ENCODE measurements at places on chromosomes 7 and 10.
A peak's percentile ranks its signal among the peaks of the same experiment; 100 is the strongest.

GRCh38 chr7:20238754-20239324 is 21.7 kb upstream of the MACC1 start:
- no peak for DNase-seq

DNA sequence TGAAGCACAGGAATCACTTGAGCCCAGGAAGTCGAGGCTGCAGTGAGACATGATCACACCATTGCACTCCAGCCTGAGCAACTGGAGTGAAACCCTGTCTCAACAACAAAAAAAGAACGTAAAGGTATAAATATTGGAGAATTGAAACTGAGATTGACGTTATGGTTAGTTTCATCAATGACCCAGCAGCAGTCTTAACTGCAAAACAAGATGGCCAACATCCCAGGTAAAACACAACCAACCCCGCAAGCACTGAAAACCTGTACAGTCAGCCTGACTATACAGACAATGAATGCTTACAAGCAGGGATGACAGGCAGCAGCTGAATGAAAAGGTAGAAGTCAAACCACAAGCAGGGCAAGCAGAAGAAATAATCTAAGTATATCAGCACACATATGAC is 34.7 kb downstream of the WAPL start:
- no peak for DNase-seq

- DNase-seq, result no peak
These were observed 129.4 kb upstream of the PLPP4 start for GRCh38 chr10:120327675-120328074.

- no peak for DNase-seq
These were observed 202.3 kb upstream of the KLF6 start for GRCh38 chr10:3987143-3987974.

DNA sequence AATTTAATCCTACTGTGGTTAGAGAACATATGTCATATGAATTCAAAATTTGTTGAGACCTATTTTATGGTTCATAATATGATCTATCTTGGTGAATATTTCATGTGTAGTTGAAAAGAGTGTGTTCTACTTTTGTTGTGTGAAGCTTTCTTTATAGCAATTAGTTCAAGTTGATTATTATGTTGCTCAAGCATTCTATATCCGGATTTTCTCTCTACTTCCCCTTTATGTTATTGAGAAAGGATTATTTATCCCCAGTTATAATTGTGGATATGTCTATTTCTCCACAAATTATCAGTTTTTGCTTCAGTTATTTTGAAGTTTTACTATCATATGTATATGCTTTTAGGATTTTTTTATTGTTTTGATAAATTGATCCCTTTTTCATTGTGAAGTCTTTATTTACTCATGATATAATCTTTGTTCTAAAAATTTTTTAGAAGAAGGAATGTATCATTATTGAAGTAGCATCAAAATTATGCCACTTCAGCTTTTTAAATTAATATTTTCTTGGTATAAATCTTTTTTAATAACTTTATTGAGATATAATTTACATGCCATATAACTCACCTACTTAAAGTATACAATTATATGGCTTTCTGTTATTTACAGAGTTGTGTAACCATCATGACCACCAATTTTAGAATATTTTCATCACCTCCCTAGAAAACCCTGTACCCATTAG is 12.0 kb upstream of the MEST start:
- no peak for DNase-seq

- peak; percentile 56 for DNase-seq
These were observed 892.9 kb downstream of the LRMDA start for GRCh38 chr10:76324283-76324682.

GRCh38 chr7:22129819-22130580 is 184.3 kb upstream of the CDCA7L start:
- DNase-seq, result no peak

DNA sequence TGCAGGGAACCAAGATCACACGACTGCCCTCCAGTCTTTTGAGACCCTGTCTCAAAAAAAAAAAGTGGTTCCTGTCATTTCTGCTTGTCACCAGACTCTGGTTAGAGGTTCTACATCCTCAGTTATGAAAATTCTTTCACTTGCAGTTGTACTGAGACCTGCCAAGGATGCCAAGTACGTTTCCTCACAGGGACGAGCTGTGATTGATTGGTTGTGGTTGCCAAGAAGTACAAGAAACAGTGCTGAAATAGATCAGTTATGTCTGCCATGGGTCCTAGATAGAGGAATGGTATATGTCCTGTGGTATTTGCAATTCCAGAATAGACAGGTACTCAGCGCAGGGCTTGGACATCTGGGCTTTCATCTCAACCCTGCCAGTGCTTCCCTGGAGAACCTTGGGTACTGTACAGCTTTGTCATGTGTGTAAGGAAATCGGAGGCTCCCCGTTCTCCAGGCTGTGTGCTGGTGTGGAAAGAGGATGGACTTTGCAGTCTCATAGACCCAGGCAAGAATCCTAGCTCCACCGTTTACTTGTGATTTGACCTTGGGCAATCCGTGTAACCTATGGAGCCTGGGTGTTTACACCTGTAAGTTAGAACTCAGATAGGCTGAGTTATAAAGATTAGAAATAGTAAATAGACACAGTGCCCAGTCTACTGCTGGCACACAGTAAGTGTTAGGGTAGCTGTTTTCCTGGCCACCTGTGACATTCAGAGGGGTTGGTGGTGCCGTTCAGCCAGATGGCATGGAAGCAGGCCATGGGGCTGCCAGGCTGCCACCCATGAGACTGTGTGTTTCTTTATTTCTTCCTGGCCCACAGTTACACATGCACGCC is 53.0 kb downstream of the COL13A1 start:
- no peak for DNase-seq

GRCh38 chr10:80737209-80737608 is 199.5 kb downstream of the SH2D4B start:
- no peak for DNase-seq

- peak; percentile 93 for DNase-seq
These were observed 492 bp upstream of the VCL start for GRCh38 chr10:73997461-73997786.

DNA sequence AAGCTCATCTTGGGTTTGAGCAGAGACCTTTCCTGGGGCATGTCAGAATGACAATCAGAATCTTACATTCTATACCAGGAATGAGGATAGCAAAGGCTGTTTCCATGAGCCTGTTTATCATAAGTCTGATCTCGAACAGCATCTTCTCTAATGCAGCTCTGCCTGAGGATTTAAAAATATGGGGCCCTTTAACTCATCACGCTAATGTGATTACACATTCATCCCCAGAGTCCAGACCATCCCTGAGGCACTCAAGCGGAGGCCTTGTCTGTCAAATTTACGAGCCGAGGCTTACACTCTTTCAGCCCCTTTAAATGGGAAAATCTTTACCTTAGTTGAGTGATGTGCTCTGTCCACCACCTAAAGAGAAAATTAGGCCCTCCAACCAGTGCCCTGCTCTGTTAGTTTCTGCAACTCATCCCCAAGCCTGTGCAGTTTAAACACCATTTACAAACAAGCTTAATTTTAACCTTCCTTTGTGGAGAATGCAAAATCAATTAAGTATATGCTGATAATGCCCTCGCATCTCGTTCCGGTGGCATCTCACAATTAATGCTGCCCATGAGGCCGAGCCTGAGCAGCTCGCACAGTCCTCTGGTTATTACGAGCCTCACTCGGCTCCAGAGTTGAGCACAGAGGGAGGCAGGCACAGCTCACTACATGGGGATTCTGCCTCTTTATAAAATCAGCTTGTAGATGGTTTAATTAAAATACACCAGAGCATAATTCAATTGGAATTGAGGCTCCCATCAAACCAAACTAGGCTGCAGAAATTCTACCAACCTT is 16.0 kb downstream of the CHST15 start:
- DNase-seq, result no peak

DNA sequence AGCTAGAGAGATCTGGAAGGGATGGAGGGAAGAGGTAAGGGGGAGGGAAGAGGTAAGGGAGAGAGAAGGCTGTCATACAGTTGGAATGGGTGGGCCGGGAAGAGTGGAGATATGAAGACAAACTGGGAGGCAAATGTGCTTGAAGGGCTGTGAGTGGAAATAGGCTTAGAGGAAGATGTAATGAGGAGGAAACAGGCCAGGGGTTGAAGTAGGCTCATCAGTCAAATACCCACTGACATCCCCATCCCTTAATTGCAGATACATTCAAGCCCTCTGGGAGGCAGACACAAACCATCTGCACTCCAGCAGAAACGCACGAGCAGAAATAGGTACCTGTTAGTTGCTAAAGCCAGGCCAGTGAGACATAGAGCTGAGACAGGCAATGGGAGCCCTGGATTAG is 2.1 kb downstream of the SYNPO2L start:
- DNase-seq, result no peak

- peak; percentile 91 for DNase-seq
These were observed at the start of gene MNX1 for GRCh38 chr7:157010588-157011332. MNX1 (minus strand) TSS chr7:157010663; CDS start chr7:157010350, 313 bp downstream.

GRCh38 chr7:7317850-7318249 is 135.5 kb downstream of the C1GALT1 start:
- DNase-seq, result no peak

- DNase-seq, result no peak
These were observed 62.5 kb downstream of the MKI67 start for GRCh38 chr10:128063736-128064107.

Data from mucosa of descending colon (tissue), 3 donors.